Bronchial epithelial cell (primary cell): ENCODE measurements at places on chromosomes 3 and 15.

GRCh38 chr3:127614928-127615589 is 13.9 kb upstream of the PODXL2 start:
- DNase-seq = peak; percentile 30

DNA sequence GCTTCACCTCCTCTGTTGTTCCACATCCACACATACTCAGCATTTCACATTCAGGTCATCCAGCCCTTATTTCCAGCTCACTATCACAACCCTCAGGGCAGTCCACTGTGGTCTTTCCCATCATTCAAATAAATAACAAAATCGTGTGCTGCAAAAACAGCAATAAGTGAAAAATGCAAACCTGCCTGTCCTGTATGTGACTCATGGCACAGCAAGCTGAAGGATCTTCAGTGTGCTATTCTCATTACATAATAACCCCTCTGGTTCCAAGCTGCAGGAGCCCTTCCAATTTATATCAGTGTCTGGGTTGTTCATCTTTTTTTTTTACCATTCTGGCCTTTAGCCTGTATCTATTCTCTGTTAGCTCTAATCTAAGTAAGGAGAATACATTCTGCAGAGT is 185.3 kb upstream of the UBE2E2 start:
- peak; percentile 88 for DNase-seq

DNA sequence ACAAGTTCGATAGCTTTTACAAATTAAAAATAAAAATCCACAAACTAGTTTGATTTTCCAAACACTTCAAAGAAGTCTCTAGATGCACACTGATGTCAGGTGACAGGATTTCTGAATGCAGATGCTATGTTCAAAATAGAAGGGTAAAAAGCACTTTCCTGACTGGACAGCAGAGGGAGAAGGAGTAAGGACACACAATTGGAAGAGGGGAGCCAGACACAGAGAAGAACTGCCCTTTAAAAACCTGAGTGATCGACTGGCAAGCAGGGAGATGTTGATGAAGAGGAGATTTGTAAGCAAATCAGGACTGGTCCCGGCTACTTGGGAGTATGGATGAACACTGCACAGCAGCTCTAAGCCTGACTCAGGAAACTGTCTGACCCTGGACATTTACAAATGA is 612.8 kb downstream of the MAGI1 start:
- peak; percentile 23 for DNase-seq

GRCh38 chr3:135325096-135325495 is 530.0 kb downstream of the EPHB1 start:
- DNase-seq = peak; percentile 15

GRCh38 chr3:8303466-8303865 is 198.2 kb upstream of the LMCD1 start:
- peak; percentile 8 for DNase-seq

DNA sequence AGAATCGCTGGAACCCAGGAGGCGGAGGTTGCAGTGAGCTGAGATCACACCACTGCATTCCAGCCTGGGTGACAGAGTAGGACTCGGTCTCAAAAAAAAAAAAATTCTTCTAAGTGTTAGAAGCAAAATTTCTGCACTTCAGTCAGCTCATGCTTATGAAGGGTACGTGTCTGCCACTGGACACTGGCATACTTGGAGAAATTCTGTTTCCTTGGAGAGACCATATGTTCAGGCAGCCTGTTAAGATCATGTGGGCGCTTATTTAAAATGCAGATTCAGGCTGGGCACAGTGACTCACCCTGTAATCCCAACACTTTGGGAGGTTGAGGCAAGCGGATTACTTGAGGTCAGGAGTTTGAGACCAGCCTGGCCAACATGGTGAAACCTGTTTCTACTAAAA is 85.6 kb upstream of the IQSEC1 start:
- DNase-seq = no peak

- no peak for DNase-seq
Measured at GRCh38 chr15:80823995-80824394, 44.8 kb downstream of the CEMIP start.

DNA sequence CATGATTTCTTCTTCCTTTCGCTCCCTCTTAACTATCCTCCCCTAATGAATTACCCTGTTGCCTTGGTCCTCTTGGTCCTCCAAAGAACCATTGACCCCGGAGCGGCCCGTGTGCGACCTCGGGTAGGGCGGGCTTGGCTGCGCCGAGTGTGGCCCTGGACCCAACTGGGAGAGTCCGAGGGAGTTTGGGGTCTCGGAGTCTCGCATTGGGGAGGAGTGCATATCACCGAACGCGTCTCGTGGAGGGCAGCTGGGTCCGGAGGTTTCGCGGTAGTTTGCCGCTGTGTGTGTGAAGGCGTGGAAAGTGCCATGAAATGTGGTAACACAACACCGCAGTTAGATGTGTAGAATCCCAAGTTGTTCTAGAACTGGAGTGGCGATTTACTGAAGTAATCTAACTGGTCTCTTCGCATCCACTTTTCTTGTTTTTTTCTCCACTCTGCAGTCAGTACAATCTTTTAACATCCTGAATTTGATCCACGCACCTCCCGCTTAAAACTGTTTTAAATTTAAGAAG is 363 bp downstream of the GTF2E1 start:
- peak; percentile 20 for DNase-seq

DNA sequence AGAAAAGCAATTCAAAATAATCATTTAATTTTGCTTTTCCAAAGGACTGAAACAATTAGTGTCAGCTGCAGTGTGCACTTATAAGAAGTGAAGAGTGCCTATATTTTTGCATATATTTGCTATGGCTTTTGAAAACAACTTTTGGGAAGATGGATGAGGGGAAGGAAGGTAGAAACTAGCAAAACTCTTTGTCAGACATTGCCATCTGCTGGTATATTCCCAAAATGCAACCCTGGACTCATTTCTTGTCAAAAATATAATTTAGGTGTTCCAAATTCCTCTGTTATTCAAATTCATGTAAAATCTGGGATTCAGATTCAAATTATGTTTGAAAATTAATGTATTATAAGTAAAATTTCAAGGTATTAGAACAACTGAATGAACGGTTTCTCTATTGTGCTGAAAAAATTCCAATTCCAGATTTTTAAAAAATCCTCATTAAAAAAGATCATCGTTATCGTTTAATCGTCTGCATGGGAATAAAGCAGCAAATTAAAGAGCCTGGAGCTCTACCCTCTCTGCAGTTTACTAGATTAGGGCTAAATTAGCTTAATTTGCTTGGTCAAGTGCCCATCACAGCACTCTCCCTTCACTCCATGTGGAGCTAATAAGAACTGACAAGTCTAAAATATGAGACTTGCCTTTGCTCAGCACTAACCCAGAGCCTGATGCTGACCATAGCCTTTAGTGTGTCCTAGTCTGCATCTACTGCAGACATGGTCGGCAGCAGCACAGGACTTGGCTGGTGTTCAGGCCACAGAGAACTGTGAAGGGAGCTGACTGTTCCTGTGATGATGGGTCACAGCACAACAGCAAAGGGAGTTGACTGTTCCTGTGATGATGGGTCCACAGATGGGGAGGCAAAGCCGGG is 67.9 kb upstream of the MITF start:
- peak; percentile 43 for DNase-seq

- DNase-seq = peak; percentile 77
Measured at GRCh38 chr3:175274056-175274455, 414.9 kb downstream of the NAALADL2 start.

GRCh38 chr15:77001351-77001750 is 6.4 kb downstream of the PSTPIP1 start:
- DNase-seq = no peak

GRCh38 chr15:72074335-72075060 is 43.5 kb downstream of the MYO9A start:
- no peak for DNase-seq

- DNase-seq = no peak
Measured at GRCh38 chr3:18079739-18080138, 337.3 kb upstream of the TBC1D5 start.

GRCh38 chr3:15055019-15055557 is 10.0 kb downstream of the MRPS25 start:
- DNase-seq = no peak

DNA sequence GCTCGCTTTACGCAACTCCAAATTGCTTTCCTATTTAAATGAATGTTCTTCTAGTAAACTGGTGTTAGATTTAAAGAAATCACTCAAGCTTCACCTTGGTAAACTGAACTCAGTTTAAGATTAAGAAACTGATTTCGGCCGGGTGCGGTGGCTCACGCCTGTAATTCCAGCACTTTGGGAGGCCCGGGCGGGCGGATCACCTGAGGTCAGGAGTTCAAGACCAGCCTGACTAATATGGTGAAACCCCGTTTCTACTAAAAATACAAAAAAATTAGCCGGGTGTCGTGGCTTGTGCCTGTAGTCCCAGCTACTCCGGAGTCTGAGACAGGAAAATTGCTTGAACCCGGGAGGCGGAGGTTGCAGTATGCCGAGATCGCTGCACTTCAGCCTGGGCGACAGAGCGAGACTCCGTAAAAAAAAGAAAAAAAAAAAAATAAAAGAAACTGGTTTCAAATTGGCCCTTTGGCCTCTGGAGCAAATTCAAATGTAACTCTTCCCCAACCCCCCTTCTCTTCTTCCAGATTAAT is 1.7 kb downstream of the SKIL start:
- no peak for DNase-seq

DNA sequence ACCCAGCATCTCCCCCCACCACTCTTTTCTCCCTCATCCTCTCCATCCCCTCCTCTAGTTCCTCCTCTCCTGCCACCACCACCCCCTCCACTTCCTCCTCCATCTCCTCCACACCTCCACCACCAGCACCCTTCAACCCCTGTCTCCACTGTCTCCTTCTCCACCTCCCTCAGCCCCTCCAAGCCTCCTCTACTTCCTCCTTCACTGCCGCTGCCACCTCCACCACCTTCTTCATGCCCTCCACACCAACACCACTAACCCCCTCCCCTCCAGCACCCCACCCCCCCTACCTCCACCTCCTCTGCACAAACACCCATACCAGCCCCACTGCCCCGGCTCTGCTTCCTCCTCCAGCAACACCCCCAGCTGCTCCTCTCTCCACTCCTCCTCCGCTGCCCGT is 88.0 kb downstream of the HES1 start:
- no peak for DNase-seq

DNA sequence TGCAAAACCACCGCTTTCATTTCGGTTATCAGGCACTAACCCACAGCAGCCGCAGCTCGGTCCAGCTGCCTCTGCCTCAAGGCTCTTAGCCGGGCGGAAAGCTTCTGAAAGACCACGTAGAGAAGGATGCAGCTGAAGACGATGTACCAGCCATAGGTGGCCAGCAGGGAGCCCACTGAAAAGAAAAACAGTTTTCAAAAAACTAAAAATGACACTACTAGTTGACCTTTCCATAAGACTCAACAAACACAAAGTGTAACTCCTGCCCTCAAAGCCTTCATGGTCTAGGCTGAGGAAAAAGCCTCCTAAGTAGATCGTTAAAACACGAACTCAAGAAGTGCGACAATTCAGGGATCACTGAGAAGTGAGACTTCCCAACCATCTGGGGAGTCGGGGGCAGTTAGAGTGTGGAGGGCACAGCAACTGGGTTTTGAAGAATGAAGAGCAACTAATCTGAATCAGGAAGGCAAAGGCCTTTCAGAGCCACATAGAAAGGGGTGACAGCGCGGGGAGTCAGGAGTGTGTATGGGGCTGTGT is 716 bp downstream of the SELENOS start:
- DNase-seq = peak; percentile 31

GRCh38 chr15:76234337-76234889 is 76.9 kb downstream of the ETFA start:
- DNase-seq = no peak

DNA sequence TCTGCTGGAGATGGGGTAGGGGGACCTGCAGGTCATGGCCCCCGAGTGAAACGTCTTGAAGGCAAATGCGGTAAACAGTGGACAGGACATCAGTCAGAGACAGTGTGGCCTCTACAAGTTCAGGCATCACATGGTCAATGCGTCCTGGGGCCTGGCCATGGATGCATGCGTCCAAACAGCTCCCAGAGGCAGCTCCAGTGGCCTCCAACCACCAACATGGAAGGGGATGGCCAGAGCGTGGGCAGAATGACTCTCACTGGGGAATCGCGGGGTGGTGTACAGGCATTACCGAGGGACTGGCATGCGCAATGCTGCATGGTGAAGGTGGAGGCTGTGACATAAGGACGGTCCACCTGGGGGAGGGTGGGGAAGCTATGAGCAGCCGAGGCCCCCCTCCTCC is 35.6 kb upstream of the IQSEC1 start:
- no peak for DNase-seq
